ENCODE measurements at places on chromosomes 1 and 21. TPM values are rescaled to one million over a fixed set of nuclear protein-coding genes. Genes with fewer than 3 reads are reported as not detected.

GRCh38 chr1:245558069-245558468 lies 403.3 kb downstream of the KIF26B start:
- no peak for DNase-seq

DNA sequence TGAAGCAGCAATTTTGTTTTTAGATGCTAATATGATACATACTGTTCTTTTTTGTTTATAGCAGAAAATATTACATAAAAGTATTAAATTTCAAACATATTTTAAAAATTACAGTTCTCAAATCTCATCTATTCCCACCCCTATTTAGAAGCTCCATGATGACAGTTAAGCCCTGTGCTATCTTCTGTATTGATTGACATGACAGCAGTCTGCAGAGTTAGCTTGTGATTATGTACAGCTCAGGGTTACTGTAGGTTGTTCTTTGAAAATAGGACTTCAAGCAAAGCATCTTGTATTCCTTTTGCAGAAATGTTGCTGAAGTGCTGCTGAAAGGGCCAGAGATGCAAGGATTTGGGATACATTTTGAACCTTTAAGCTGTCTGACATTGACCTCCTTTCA lies 8.2 kb downstream of the GPSM2 start:
- no peak for DNase-seq

DNA sequence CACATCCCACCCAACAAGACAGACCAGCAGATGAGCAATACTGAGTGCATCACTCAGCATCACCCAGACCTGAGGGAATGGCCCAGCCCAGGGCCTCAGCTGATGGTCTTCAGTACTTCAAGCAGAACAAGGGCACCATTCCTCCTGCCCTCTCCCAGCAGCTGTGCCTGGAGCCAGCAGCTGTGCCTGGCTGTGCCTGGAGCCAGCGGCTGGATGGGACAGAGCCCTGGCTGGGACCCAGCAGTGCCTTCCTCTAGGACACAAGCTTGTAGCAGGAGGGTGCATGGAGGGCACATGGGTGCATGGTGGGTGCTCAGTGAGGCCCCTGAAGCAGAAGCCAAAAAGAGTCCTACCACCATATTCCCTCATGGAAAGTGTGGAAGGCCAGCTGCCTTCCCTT lies 583.8 kb downstream of the NPHP4 start:
- DNase-seq = no peak

DNA sequence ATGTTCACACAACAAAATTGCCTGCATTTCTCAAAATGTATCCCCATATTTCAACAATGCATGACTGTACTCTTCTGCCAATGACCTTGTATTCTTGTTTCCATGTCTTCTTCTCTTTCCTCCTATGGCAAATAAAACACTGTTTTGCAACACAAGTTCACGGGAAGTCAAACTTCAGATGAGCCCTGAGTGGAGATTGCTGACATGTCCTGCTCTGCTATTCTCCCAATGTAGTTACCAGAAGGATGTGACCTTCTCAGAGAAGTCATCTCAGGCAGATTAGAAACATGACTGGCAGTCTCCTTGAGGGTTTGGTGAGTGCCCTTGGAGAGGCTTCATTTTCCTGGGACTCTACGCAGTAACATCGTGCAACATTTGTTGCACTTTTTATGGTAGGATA lies 15.6 kb downstream of the FCGR2B start:
- no peak for DNase-seq

DNA sequence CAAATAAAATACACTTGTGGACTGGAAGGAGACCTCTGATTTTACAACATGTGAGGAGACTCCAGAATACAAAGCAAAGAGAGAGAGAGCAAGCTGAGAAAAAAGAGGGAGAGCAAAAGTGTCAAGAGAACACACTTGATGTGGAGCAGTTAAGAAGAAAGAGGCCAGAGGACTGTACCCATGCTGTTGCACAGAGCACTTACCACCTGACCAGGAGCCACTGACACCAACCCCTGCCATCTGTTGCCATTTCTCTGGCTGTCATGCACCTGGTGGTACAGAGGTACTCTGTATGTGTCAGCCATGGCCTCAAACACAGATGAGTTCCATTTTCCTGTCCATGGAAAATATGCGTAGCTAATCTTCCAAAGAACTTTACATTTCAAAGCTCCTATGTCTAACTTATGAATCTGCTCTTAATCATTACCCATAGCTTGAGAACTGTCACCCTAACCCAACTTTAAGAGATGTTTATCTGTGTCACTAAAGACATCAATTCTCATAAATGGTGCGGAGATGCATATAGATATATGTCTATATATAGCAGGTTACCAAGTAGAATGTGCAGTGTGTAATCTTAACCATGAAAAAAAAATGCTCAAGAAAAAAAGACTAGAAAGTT lies 32.8 kb upstream of the ABCD3 start:
- no peak for DNase-seq

DNA sequence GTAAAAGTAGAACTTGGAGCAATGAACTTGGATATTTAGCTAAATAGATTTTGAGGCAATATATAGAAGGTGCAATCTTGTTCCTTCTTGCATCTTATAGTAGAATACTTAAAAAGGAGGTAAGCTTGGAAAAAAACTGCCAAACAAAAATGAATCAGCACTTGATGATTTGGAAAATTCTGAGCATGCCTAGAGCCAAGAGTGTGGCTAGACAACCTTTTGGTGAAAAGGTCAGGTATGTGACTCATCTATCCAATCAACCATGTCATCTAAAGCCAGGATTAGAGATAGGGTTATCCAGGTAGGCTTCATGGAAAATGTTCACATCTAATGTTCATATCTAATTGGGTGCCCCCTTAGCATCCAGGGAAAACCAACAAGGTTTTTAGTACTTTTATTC lies 515.0 kb downstream of the COL11A1 start:
- no peak for DNase-seq

DNA sequence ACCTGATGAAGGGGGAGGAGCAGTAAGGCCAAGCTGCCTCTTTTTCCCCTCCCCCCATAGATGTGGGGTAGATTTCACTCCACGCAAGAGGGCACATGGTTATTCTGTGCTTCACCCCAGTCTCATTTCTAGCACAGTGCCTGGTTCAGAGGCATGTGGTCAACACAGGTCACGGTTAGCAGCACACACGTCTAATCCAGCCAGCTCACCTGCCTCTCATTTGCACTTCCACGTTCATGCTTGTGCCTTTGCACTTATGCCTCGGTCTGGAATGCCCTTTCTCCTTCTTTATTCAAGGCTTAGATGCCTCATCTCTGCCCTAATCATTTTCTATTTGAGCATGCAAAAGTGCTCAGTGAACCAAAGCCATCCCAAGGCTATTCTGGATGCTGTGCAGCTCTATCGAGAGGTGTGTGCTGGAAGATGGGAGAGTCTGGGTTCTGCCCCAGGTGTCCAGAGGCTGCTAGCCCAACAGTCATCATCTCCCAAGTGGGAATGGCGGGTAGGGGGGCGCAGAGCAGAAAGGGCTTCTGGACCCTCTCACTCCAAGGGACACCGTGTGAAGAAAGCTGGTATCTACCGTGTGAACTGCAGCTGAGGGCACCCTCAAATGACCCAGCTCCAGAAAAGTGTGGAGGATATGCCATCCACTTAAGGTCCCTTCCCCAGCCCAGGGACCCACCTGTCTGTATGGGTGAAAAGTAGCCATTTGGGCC lies 2.1 kb upstream of the A3GALT2 start:
- DNase-seq = no peak

DNA sequence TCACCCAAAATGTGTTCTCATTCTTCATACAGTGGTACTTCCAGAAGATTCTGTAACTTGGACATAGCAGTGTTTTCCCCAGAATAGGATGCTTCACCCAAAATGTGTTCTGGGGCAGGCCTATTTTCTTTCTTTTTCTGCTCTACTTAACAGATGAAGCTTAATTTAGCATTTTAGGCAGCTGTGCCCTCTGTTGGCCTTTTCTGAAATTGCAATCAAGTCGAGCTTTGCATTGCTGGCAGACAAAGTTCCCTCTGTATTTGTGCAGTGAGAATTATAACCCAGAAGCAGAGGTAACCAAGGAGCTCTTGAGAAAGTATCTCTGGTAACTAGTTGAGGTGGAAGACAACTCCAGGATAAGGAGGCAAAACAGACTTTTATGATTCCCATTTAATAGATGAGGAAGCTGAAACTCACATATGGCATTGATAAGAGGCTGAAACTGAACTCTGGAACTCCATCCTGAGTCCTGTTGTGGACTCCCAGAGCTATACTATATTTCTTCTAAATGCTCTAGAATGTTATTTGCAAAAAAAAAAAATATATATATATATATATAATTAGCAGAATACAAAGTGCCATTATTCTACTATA lies 50.3 kb upstream of the L1TD1 start:
- DNase-seq = no peak

- no peak for DNase-seq
Measured at GRCh38 chr1:68464891-68465290, 15.1 kb upstream of the RPE65 start.

DNA sequence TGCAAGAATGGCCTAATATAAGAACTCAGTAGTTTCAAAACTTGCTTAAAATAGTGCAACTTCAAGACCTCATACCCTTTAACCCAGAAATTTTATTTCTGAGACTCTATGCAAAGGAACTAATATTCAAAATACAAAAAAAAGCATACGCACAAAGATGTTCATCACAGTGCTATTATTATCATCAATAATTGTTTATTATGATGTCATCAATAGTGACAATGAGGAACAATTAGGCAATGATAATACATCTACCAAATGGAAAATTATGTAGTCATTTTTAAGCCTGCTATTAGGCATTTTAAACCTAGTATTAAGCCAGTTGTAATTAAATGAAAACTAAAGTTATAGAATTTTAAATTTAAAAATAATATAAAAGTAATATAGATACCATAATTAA lies 3.3 kb downstream of the TTLL7 start:
- DNase-seq = no peak

- no peak for DNase-seq
Measured at GRCh38 chr1:72324451-72324850, 42.1 kb upstream of the NEGR1 start.

- no peak for DNase-seq
Measured at GRCh38 chr21:38495696-38496095, 2.6 kb downstream of the ERG start.

GRCh38 chr1:208213786-208214185 lies 30.4 kb downstream of the PLXNA2 start:
- no peak for DNase-seq

- DNase-seq = peak; percentile 67
Measured at GRCh38 chr1:40508375-40509341, at the start of gene EXO5. Gene EXO5 (plus strand): TSS chr1:40508767. CDS start chr1:40514545, 5,778 bp downstream.

DNA sequence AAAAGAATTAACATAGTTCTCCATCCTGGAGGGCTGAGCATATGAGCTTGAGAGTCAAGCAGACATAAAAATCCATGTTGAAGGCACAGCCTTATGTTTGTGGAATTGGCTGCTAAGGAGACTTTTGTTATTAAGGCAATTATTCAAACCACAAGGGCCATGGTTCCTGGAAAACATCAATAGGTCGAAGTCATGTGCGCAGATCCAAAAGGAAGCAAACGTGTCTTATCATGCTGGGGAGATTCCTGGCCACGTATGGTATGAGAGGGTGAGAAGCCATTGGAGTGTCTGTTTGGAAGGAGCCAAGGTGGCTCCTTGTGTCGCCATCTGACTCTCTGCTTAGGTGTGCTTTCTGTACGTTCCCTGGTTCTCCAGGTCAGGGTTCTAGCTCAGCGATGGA lies 61.8 kb upstream of the COA6 start:
- DNase-seq = no peak

DNA sequence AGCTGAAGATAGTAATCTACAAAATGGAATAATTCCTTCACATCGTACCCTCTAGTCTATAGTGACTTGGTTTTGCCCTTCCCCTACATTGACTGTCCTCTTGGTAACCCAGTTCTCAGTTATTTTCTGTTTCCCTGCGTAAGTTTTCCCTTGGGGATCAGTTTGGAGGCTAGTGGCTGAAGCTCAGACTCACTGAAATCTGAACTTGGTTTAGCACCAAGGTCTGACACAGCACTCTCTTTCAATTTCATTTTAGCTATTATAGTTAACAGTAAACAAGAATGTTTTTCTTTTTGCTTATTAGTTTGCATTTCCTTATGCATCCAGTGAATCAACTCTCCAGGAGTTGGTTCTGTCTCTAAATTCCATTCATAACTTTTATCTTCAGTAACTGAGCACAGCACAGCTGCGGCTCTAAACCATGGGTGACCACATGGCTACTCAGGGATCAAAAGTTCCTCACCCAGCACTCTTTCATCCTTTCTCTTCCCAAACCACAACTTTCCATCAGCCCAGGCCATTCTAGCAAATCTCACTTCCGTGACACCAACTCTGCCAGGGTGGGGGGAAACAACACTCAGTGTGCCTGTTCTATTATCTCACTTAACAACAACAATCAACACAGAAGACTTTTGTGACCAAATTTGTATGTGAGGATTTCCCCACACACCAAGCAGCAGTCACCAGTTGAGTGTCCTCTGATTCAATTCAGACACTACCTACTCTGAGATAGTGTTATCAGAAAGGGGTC lies 17.6 kb upstream of the IFI6 start:
- DNase-seq = no peak

GRCh38 chr1:226482196-226482595 lies 66.4 kb upstream of the STUM start:
- no peak for DNase-seq

The XCL1 gene
- total RNA-seq = 258 TPM

The SLC6A9 gene
- 6.8 TPM for total RNA-seq

The KRTAP13-2 gene
- not detected for total RNA-seq

The SUSD4 gene
- total RNA-seq = 0.16 TPM

The ZMYM1 gene
- 4.5 TPM for total RNA-seq

The CASZ1 gene
- 10.5 TPM for total RNA-seq

The DNALI1 gene
- not detected for total RNA-seq

The RAB25 gene
- total RNA-seq = not detected

The PRMT2 gene
- 69.8 TPM for total RNA-seq

The ZBTB37 gene
- 10.4 TPM for total RNA-seq

The RXFP4 gene
- not detected for total RNA-seq

The GBP5 gene
- total RNA-seq = 74.5 TPM

The NBPF6 gene
- total RNA-seq = not detected

The C8A gene
- not detected for total RNA-seq

Measured in CD8-positive, alpha-beta memory T cell (primary cell).